Stimulated activated CD8-positive, alpha-beta memory T cell treated with anti-CD3 and anti-CD28 coated beads, Interleukin-7, amount 100 ng/mL, for 48 hours (primary cell): ENCODE measurements at places on chromosomes 6 and 20.

- no peak for DNase-seq
Observed at GRCh38 chr20:52590100-52590499, 382.1 kb upstream of the TSHZ2 start.

DNA sequence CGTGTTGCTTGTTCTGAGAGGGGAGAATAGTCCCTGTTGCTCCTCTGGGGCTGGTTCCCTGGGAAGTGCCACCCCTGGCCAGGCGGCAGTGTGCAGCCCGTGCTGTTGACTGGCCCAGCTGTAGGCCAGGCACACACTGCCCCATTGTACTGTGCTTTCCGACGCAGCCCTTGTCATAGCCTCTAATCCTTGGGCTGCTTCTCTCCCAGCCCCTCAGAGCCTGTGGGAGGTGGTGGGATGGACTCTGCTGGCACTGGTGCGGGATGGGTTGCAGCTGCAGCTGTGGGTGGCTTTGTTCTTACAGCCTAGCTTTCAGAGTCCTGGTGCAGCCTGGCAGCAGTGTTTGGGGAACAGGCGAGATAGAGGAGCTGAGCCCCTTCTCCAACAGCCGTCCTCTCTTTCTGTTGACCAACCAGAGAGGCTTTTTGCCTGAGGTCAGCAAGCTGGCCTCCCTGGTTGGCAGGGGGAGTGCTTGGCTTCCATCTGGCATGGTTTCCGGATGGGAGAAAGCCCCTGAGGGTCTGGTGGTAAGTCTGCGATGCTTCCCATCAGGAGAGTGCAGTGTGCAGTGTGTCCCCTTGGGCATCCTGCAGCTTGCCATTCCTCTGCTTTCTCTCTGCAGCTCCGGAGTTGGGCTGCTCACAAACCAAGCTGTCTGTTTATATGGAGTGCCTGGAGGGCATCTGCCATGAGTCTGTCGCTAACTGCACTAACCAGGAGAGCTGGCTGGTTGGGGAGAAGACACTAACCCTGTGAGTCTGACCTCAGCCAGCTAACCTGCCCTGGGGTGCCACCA, 12.1 kb downstream of the TJAP1 start:
- no peak for DNase-seq

DNA sequence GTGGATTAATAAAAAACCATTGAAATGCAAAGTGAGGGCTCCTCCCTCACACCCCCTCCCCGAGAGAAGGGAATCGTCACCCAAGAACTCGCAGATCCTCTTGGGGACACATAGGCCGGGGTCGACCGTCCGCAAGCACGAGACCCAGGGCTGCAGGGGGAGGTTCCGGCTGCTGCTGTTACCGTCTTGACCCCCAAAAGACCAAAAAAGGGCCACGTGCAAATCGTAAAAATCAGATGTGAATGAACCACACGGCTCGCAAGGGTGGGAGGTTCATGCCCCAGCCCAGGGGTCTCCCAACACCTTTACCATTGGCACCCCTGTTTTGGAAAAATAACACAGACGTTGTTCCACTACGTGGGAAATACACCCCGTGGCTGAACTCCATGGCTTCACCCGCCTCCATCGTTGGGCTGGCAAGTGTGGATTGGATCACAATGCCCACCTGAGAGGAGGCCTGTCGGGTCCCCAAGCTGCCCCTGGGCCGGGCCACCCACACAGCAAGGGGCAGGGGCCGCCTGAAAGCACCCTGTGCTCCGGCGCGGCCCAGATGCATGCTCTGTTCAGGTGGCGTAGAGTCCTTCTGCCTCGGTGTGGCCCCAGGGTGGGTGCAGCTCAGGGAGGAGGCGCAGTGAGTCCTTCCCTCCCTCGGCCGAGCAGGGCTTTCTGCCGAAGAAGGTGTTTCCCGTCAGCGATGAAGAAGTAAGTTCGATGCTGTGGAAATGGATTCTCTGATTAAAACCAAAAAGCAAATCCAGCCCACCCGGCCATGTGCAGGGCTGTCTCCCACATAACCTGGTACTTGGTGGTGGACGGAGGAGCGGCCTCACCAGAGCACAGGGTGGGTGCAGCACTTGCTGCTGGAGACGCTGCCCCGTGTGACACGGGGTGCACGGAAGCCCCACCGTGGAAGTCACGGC, 85.0 kb downstream of the YTHDF1 start:
- no peak for DNase-seq

GRCh38 chr20:62942456-62942855, 4.5 kb downstream of the GID8 start:
- no peak for DNase-seq

DNA sequence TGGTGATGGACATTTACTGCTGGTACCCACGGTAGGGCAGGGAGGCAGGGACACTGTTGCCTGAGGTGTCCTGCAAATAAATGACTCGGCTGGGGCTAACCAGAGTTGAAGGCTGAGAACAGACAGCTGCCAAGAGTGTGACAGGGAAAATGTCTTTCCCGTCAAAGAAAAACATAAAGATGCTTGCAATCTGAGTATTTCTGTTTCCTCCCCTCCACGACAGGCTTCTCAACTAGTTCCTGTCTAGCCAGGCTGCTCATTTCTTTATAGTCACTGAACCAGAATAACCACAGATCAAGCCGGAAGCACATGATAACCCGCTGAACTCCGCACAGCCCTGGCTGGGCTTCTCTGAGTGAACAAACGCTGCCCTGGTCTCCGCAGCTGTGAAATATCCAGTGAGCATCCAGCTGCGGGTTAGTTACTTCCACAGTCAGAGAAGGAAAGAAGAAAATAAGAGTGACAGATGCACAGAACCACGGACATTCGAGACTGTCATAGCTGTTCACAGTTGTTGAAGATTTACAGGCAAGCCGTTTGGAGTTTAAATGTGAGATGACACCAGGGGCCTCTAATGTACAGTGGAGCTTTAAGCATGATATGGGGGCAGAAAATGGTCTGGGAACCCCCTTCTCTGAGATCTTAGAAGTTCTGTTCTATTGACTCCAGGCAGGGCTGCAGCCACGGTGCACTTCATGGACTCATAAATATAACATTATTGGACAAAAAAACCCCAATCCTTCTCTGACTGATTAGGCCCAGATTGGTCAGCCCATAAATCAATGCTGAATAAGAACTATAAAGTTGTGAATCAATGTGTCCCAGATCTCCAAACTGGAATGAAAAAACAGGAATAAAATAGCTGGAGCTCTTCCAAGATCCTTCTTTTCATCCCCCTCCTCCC, 299.9 kb upstream of the SUPT3H start:
- DNase-seq = peak; percentile 46

DNA sequence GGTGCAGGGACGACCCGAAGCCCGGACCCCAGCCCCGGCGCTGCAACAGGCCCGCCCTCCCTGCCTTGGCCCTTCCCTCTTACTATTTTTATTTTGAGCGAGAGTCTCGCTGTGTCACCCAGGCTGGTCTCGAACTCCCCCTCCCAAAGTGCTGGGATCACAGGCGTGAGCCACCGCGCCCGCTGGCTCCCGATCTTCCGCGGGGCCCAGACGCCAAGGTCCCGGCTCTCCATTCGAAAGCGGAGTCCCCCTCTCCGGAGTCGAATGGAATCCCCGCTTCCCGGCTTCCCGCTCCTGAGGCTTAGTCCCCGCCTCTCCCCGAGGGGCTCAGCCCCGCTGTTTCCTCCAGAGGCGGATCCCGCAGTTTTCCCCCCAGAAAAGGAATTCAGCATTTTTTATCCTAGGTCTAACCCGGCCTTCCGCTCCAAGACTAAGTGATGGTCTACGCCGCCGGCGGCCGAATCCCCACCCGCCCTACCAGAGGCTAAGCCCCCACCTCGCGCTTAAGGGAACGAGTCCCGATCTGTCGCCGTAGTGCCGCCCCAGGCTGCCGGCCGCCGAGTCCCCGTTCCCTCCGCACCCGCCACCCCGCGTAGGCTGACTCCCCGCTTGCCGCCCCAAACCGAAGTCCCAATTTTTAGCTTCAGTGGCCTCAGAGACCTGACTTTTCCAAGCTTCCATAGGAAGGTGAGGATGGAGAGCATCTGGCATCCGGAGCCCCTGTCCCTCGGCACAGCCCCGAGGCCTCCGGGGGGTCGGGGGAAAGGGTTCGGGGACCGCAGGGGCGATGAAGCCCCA, 11.5 kb upstream of the TMC2 start:
- DNase-seq = peak; percentile 7
